Glomerular endothelial cell (primary cell): ENCODE measurements at places on chromosomes 7 and 10. TPM values are rescaled to one million over a fixed set of nuclear protein-coding genes. Genes with fewer than 3 reads are reported as not detected.

GRCh38 chr7:116922545-116922944, 30.8 kb upstream of the ST7 start:
- DNase-seq: no peak

DNA sequence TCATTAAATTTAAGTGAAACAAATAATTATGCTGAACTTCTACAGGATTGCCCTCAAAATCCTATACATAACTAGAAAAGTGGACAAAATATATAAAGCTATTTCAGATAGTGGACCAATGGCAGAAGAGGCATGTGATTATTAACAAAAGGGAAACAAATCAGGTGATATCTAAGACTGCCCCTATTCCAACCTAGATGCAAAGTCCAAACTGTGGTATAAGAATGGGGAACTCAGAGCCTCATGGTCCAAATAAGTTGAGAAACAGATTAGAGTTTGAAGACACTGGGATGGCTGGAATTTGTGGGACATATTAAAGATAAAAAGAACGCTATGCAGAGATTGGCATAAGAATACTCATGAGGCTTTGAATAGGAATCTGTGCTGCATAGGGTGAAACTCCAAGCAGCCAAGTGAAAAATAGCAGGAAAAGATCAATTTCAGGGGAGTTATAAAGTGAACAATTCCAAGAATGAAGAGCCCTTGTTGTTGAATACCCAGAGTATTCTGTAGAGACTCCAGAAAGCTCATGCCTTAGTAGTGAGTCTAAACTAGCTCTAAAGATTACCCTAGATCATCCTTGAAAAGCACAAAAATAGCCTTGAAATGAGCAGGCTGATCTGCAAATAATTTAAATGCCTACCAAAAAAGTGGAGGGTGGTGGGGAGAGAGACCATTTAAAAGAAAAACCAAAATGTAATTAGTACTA, 152.4 kb downstream of the IMMP2L start:
- DNase-seq: no peak

DNA sequence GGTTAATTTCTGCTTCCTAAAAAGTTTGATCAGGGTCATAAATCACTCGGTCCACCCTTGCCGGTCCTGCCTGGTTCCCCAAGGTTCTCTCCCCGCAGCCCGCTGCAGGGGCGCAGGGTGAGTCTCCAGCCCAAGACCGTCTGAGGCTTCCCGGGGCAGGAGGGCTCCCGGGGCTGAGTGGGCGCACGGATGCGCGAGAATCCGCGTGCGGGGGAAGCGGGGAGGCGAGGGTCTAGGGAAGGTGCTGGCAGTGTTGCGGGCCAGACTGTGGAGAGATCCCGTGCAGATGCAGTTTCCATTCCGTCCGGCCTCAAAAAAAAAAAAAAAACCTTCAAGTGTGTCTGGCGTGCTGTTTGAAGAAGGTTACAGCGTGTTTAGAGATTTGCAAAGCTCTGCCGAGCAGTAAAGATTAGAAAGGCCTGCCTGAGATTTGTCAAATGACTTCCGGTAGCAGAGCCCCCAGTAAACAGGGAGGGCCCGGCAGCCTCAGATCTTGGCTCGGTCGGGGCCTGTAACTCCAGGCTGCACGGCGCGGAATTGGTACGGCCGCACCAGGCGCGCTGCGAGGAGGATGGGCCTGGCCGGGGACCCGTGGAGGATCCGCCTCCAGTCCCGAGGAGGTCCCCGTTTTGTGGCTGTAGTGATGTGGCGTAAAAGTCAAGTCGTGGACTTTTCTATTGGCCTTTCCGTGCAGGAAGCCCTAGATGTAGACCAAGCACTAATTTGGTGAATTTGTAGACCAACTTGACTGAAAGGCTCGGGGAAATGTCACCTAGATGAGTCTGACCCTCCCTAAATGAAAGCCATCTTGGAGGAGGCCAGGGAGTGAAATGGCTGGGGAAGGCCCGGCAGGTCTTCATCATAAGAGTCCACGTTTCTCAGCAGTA, 293.2 kb upstream of the NFE2L3 start:
- DNase-seq: no peak

GRCh38 chr10:102682981-102683380, 31.2 kb downstream of the ARL3 start:
- DNase-seq: no peak

DNA sequence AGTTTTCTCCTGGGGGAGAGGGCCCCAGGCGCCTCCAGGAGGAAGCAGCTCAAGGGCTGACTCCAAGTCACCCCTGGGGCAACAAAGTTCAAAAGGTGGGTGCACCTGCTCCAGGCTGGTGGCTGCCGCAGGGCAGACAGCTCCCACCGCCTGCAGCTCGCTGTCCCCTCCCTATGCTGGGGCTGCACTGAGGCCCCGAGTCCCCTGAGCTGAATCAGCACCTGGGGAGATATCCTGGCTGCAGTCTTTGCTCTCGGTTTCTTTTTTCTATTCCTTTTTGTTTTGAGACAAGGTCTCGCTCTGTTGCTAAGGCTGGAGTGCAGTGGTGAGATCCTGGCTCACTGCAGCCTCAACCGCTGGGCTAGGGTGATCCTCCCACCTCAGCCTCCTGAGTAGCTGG, 183.4 kb downstream of the DNAJB6 start:
- DNase-seq: no peak

DNA sequence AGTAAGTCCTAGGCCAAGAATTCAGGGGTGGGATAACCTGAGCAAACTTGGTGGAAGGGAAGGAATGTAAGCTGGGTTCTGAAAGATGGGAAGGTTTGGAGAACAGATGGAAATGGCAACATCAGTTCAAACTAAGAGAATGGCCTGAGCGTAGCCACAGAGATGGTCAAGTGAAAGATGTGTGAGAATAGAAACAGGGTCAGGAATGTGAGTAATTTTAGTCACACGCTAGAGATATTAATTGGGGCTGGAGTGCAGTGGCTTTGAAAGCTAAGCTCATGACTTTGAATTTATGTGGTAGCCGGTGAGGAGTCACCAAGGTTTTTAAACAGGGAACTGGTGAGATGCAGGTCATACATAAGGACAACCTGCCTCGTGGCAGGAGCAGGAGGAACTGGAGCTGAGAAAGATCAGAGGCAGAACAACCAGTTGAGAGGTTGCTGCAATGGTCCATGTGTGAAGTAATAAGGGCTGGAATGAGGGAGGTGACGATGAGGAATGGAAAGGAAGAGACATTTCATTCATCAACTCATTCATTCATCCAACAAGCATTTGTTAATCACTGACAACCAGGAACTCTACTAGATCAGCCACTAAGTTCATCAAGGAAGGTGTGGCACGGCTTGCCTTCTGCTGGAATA, 12.9 kb upstream of the SORBS1 start:
- DNase-seq: no peak

- DNase-seq: no peak
These were observed 22.0 kb upstream of the ANKRD2 start for GRCh38 chr10:97550336-97551149.

The UNC5B gene
- total RNA-seq: 19.5 and 69.5 TPM in 2 replicates

The LIPF gene
- total RNA-seq: 0.18 TPM in 1 of 2 replicates, not detected in the other

The CPA2 gene
- not detected in 2 replicates for total RNA-seq
